GM04503 (cell line): ENCODE measurements at places on chromosomes 13 and 19.

GRCh38 chr19:18388100-18388959 lies 2.4 kb downstream of the GDF15 start:
- no peak for DNase-seq

- DNase-seq = no peak
Observed at GRCh38 chr13:76630629-76631230, 255.5 kb downstream of the KCTD12 start.

DNA sequence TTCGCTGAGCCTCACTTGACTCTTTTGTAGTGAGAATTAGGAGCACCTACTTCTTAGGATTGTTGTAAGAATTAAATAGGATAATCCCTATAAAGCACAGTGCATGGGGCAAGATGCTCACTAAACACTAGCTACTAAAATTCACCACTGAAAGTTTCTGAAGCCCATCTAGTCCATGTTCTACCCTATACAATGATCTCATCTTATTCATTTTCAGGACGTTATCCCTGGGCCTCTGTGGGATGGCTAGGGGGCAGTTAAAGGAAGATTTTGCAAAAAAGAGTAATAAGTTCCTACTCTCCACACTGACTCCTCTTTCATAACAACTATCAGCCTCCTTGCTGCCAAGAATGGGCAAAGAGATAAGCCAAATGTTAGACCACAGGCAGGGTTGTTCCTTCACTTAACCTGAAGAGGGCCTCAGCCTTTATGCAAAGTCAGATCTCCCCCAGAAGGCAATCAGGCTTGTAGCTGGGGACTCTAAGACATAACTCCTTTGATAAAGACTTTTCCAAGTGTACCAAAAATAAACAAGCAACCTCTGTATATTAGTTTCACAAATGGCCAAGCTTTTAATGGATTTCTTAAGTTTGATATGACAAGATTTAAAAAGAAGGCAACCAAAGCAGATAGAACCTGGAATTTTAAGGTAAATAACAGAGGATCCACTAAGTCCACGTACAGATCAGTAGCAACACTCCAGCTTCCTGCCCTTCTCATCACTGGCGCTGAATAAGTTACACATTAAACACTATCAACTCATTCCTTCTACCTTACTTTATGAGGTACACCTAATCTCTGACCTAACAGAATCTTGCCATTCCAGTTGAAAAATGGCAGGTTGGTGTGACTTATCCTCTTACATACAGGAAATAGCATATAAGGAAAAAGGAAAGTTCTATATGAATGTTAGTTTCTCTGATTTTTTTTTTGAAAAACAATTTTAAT lies 44.4 kb downstream of the ELF1 start:
- no peak for DNase-seq

GRCh38 chr13:33348366-33348765 lies 62.8 kb upstream of the STARD13 start:
- DNase-seq = peak; percentile 71

DNA sequence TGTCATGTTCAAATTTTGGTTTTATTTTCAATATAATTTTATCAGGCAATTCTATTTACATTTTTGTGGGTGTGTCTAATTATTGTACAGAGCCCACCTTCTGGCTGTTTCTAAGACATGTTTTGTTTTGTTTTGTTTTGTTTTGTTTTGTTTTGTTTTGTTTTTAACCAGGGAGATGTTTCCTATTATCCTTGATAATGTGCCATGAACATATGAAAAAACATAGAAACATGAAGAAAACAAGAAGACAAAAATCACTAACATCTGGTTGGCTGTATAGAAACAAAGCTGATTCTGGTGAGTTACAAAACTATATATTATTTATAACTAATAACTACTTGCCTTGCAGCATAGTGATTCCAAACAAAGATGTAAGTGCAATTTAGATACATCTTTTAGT lies 128.1 kb upstream of the TRPC4 start:
- DNase-seq = no peak

GRCh38 chr13:42333613-42334328 lies 61.8 kb downstream of the AKAP11 start:
- no peak for DNase-seq

DNA sequence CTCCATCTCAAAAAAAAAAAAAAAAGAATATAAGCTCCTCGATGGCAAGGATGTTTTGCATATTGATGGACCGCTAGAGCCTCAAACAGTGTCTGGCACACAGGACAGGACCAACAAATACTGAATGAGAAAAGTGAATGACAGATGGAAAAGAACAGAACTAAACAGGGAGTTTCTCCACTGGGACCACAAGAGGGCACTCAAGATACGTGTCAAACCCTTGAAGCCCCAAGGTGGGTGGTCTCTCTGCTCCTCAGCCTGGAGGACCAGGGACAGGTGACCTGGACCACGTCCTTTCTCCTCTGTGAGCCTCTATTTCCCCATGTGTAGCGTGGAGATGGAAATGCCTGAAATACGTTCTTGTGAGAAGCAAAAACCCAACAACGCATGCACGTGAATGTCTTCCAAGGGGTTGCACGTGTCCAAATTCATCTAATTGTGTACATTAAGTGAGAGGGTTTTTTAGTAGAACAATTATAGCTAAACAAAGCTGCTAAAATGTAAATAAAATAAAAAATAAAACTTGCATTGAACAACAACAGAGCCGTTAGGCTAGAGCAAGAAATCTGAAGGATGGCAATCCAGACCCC lies 5.7 kb upstream of the CDC42EP5 start:
- no peak for DNase-seq

GRCh38 chr19:609004-609346 lies 19.3 kb downstream of the HCN2 start:
- no peak for DNase-seq

DNA sequence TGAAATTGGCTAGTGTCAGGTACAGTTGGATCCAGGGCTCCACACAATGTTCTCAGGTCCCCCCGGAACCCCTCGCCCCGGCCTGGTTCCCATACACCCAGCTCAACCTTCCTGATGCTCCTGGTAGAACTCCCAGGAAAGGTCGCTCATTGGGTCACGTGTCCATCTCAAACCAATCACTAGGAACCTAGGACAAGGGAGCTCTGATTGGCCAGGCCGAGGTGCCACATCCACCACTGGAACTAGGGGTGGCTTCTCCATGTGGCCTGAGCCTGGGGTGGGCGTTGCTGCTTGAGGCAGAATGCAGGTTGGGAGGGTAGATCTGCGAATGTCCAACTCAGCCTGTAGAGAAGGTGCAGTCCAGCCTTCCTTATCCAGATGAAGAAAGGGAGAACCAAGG lies 6.9 kb upstream of the MEF2B start:
- no peak for DNase-seq

GRCh38 chr19:2774083-2774679 lies 8.9 kb downstream of the SGTA start:
- DNase-seq = no peak

DNA sequence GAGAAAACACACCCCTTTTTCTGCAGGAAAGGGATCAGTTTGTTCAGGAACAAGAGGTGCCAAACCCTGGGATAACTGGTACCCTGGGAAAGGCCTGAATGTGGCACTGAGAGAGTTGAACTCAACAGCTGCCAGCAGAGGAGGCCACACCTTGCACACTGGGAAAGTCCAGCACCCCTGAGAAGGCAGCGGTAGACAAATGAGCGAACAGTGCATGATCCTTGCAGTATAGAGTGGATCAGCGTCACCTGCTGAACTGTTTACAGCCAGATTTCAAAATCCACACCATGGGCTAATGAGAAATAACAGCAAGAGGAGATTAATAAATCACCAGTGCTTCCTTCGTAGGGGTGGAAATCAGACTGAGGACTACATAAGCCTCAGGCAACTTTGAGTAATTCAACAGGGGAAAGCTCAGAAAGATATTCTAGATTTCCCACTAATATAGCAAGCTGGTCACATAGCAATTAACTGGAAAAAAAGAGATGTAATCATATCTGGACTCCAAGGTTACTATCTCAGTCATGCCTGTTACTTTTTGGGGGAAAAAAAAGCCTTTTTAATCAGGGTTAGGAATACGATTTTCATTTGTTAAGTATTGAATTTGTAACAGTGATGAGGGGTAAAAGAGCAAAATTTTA lies 52.0 kb downstream of the DCT start:
- DNase-seq = no peak

DNA sequence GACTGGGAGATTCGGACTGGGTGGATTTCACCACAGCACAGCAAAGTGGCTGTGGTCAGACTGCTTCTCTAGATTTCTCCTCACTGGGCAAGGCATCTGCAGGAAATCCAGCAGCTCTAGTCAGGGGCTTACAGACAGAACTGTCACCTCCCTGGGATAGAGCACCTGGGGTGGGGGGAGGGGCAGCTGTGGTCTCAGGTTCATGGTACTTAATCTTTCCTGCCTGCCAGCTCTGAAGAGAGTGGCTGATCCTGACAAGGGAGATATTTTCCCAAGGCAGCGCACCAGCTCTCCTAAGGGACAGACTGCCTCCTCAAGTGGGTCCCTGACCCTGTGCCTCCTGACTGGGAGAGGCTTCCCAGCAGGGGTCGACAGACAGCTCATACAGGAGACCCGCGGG lies 212.8 kb upstream of the KLF12 start:
- DNase-seq = no peak

DNA sequence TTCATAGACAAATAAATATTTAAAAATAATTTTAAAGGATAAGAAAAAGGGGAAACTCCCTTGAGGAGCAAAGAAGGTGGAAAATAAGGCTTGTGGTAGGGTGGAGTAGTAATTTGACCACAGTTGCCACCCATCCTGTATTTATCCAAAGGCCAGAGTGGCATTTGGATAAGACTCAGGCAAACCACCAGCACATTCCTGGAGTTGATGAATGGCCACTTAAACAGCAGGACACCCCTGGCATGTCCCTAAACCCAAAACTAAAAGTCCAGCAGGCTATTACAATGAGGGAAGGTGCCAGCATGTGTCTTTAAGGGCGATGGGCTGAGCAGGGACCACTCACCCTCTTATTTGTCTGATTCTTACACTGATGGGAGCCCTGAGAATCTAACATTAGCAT lies 9.8 kb upstream of the FRY start:
- no peak for DNase-seq

DNA sequence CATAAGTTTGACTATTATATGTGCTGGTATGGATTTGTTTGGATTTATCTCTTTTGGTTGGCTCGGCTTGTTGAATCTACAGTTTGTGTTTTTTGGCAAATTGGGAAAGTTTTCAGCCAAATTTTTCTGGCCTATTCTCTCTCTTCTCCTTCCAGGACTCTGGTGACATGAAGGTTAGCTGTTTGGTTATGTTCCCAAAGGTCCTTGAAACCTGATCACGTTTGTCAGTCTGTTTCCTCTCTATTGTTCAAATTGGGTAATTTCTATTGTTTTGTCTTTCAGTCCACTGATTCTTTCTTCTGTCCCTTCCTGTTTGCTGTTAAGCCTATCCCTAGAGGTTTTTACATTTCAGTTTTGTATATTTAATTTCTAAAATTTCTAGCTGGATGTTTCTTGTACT lies 81.5 kb upstream of the SHISA2 start:
- no peak for DNase-seq

DNA sequence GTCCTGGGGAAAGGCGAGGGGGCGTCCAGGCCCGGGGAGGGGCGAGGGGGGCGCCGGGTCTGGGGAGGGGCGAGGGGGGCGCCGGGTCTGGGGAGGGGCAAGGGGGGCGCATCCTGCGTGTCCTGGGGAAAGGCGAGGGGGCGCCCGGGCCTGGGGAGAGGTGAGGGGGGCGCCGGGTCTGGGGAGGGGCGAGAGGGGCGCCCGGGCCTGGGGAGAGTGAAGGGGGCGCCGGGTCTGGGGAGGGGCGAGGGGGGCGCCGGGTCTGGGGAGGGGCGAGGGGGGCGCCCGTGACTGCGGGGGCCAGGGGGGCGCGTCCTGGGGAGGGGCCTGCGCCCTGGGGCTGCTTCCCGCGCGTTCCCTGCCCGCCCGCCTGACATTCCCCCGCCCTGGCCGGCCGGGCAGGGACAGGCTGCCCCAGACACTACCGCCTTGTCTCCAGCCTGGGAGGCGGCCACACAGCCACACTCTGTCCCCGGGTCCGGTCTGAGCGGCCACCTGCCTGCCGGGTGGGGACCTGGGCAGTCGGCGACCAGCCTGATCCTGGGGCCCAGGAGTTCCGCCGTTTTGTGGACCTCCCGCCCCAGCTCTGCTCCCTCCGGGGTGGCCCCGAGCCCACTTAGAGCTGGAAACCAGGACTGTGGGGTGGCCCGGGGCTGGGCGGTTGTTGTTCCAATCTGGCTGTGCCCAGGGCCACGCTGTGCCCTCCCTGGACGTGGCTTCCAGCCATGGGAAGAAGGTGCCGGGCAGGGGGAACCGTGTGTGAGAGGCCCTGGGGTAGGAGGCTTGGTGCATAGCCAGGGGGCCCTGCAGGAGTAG lies 11.8 kb downstream of the PALM start:
- DNase-seq = no peak

DNA sequence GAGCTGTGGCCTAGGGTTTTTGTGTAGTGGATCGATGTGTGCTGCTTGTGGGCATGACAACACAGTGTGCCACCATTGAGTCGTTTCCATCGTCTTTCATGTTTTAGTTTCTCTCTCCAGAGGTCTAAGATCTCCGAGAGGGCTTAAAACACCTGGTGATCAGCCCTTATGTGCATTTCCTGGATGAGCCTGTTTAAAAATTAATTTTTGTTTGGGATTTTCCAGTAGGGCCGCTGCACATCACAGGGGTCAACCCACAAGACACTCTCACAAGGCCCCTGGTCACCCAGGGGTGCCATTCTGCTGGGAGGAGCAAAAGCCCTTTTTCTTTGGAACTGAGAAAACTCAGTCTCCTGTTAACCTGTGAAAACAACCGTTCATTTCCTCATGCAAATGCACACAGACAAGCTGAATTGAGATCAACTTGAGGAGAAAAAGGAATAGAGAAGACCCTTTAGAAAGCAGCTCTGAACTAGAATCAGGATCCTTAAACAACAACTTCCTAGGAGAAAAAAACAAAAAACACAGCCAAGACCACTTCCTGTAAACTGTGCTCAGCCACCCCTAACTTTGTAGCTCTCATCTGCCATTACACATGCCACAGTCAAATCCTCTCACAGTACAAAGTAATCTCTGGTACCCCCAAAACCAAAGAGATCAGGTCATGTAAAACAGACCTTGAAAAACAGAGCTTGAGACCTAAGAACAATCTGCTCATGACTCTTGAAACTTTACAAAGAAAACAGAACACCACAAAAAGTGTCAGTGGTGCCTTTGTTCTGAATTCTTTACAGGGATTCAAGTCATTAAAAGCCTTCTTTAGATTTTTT lies 8.3 kb upstream of the MTRF1 start:
- no peak for DNase-seq

- DNase-seq = no peak
Observed at GRCh38 chr13:23769401-23769800, 119.8 kb downstream of the MIPEP start.

GRCh38 chr19:44741258-44741731 lies 7.2 kb upstream of the BCL3 start:
- DNase-seq = no peak

GRCh38 chr13:83065108-83065507 lies 817.2 kb downstream of the SLITRK1 start:
- peak; percentile 71 for DNase-seq

GRCh38 chr19:34487651-34488051 lies 6.1 kb downstream of the WTIP start:
- no peak for DNase-seq

- DNase-seq = no peak
Observed at GRCh38 chr13:103815619-103816018, 749.4 kb upstream of the SLC10A2 start.

- DNase-seq = no peak
Observed at GRCh38 chr13:112931028-112931934, 37.7 kb upstream of the MCF2L start.
